ENCODE measurements at places on chromosomes 6 and 20. TPM values are rescaled to one million over a fixed set of nuclear protein-coding genes. Genes with fewer than 3 reads are reported as not detected.

The DLL1 gene
- total RNA-seq, result 0.33 TPM

The SULF2 gene
- 21.6 TPM for total RNA-seq

The F13A1 gene
- total RNA-seq, result not detected

The C20orf144 gene
- 0.08 TPM for total RNA-seq

The LPA gene
- total RNA-seq, result 0.09 TPM

The DEFB124 gene
- 0.38 TPM for total RNA-seq

The FRMD1 gene
- 0.03 TPM for total RNA-seq

The RBBP8NL gene
- 1.3 TPM for total RNA-seq

The PGBD1 gene
- 5.7 TPM for total RNA-seq

The TMEM239 gene
- not detected for total RNA-seq

The THBD gene
- total RNA-seq, result 113 TPM

The BMP6 gene
- total RNA-seq, result 20.1 TPM

The GPX5 gene
- total RNA-seq, result not detected

The ERVFRD-1 gene
- not detected for total RNA-seq

The TRDN gene
- not detected for total RNA-seq

The FUT9 gene
- total RNA-seq, result not detected

The MYL9 gene
- total RNA-seq, result 14.8 TPM

The PROKR2 gene
- total RNA-seq, result not detected

The JPH2 gene
- 6.0 TPM for total RNA-seq

The TENT5A gene
- total RNA-seq, result 1.0 TPM

Measured in A549 treated with Hydrocortisone at 1 μM for 4 hours (cell line).